Adrenal gland (tissue), 19 donors: ENCODE measurements at places on chromosomes 13 and 19. TPM values are rescaled to one million over a fixed set of nuclear protein-coding genes. Genes with fewer than 3 reads are reported as not detected.
A peak's percentile ranks its signal among the peaks of the same experiment; 100 is the strongest.

GRCh38 chr13:100646030-100646673, 28.4 kb downstream of the TMTC4 start:
- no peak overlapping the region for H3K27ac ChIP-seq
- peak; percentile 31 for DNase-seq
- no peak overlapping the region for H3K4me3 ChIP-seq

DNA sequence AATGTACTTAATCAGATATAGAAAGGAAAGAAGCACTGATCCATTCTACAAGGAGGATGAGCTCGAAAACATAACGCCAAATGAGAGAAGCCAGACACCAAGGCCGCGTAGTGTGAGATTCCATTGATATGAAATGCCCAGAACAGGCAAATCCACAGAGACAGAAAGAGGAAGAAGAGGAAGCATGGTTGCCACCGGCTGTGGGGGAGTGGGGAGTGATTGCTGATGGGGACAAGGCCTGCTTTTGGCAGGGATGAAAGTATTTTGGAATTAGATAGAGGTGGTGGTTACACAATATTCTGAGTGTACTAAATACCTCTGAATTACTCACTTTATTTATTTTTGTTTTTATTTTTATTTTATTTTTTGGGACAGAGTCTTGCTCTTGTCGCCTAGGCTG, 50.2 kb upstream of the KLF2 start:
- H3K4me3 ChIP-seq = no peak overlapping the region
- DNase-seq = no peak
- H3K36me3 ChIP-seq = no peaks in the 10 kb centered on the region

- no peak overlapping the region for H3K27ac ChIP-seq
- H3K4me3 ChIP-seq = no peak overlapping the region
- H3K27me3 ChIP-seq = no peaks in the 10 kb centered on the region
- H3K4me1 ChIP-seq = no peaks in the 10 kb centered on the region
- no peak for DNase-seq
- no peaks in the 10 kb centered on the region for H3K36me3 ChIP-seq
Observed at GRCh38 chr19:8108560-8109445, 40.6 kb downstream of the FBN3 start.

DNA sequence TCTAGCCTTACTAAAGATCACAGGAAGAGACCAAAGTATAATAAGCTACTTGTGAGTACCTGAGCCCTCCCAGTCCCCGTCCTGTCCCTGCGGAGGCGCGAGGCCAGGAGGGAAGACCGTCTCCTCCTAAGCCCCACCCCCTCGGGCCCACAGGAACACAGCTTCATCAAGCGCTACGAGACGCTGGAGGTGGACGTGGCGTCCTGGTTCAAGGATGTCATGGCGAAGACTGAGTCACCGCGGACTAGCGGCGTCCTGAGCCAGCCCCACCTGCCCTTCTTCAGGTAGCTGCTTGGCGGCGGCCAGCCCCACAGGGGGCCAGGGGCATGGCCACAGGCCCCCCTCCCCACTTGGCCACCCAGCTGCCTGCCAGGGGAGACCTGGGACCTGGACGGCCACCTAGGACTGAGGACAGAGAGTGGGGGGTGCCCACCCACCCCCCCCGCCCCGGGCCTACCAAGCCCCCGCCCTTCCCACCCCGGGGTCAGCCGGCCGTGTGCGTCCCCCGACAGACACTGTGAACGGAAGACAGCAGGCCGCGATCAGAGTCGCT, 2.4 kb upstream of the TGFBR3L start:
- H3K4me1 ChIP-seq = peaks cover 7% of the 10 kb centered on the region
- no peak overlapping the region for H3K4me3 ChIP-seq
- no peak for DNase-seq

DNA sequence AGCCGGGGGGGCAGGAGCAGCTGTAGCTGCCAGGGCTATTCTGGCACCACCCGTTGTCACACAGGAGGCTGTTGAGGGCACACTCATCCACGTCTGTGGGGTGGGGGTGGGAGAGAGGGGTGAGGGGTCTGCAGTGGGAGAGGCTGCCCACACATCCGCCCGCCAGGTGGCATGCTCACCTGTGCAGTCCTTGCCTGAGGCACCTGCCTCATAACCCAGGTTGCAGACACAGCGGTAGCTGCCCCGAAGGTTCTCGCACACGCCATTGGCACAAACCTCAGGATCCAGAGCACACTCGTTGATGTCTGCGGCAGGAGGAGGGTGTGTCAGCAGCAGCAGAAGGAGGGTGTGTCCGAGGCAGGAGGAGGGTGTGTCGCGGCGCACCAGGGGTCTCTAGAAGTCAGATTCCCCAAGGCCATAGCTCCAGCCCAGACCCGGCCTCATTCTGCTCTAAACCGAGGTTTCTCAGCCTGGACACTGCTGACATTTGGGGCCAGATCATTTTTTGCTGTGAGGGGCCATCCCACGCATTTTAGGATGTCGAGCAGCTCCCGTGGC, 20.3 kb downstream of the FBN3 start:
- H3K36me3 ChIP-seq = no peaks in the 10 kb centered on the region
- H3K27ac ChIP-seq = no peak overlapping the region

DNA sequence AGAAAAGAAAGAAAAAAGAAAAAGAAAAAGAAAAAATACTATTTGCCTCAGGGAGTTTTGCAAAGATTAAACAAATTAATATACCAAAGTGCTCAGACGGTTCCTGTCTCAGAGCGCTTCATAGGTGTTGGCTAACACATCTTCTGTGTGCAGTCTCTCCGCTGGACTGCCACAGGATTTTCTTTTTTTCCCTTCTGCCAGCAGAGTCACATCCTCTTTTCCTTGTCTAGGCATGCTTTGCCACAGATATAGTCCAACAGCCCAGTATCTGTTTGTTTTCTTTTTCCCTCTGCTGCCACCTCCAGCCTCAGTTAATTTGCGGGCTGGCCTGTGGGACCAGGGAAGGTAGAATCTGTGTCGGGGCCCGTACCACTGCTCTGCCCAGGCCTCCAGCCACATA, 3.4 kb upstream of the URAD start:
- peaks cover 5% of the 10 kb centered on the region for H3K27me3 ChIP-seq
- no peaks in the 10 kb centered on the region for H3K36me3 ChIP-seq
- no peaks in the 10 kb centered on the region for H3K4me1 ChIP-seq
- H3K4me3 ChIP-seq = no peak overlapping the region

- H3K4me1 ChIP-seq = peaks cover 8% of the 10 kb centered on the region
- DNase-seq = no peak
- no peak overlapping the region for H3K27ac ChIP-seq
- H3K4me3 ChIP-seq = no peak overlapping the region
- no peaks in the 10 kb centered on the region for H3K36me3 ChIP-seq
Observed at GRCh38 chr13:34862311-34862710, 79.8 kb upstream of the NBEA start.

DNA sequence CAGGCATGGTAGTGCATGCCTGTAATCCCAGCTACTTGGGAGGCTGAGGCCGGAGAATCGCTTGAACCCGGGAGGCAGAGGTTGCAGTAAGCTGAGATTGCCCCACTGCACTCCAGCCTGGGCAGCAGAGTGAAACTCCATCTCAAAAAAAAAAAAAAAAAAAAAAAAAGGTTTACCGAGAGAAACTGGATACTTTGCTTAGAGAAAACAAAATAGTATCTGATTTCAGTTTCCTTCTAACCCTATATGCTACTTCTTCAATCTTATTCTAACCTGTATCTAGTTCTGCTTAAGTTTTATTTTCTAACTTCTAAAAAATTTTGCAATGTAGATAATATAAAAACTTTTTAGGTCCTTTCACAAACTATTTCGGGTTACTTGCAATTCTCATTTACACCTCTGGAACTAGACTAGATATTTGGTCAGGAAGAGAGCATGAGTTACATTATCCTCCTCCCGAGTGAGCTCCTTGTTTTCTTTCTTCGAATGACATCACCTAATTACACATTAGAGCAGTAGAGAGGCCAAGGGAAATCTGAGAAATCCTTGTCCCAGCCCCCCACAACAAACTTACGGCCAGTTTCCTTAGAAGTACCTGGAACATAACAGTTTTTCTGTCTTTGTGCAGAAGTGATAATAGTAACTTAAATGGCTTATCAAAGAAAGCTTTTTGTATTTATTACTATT, 128.9 kb downstream of the B3GLCT start:
- H3K36me3 ChIP-seq = no peaks in the 10 kb centered on the region
- H3K4me1 ChIP-seq = no peaks in the 10 kb centered on the region

C19orf44 gene
- 9.3 TPM for total RNA-seq

DNA sequence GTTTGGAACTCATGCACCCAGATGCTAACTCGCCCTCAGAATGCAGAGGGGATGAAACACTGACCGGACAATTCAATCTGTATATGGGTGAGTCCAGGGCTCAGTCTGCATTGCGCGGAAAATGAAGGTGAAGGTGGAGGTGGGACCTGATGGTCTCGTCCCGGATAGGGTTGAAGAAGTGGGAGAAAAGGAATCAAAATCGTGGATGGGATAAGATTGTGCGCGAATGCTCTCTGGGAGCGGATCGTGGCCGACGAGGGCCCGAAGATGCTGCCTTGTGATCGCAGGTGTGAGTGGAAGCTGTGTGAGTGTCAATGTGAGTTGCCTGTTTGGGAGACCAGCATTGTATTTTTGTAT, 594 bp upstream of the ZNF850 start:
- H3K27ac ChIP-seq = no peak overlapping the region
- peak overlapping the region; percentile 96 for H3K4me3 ChIP-seq
- DNase-seq = no peak
- H3K4me1 ChIP-seq = no peaks in the 10 kb centered on the region
- no peaks in the 10 kb centered on the region for H3K27me3 ChIP-seq

AMER2 gene
- not detected for total RNA-seq

DNA sequence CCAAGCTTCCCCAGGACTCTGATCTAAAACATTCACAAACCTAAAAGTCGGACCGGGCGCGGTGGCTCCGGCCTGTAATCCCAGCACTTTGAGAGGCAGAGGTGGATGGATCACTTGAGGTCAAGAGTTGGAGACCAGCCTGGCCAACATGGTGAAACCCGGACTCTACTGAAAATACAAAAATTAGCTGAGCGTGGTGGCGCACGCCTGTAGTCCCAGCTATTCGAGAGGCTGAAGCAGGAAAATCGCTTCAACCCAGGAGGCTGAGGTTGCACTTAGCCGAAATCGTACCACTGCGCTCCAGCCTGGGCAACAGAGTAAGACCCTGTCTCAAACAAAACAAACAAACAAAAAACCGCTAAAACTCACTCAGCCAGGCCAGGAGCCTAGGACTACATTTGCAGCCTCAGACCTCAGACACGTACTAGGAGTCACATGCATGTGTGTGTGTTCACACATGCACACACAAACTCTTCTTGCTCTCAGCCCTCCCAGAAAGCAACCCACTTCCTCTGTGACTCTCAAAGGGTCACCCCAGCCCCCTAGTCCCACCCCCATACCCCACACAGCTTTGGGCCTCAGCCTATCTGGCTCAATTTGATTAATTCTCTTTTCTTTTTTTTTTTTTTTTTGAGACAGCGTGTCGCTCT, 704 bp upstream of the NOTCH3 start:
- no peak overlapping the region for H3K4me3 ChIP-seq
- no peak overlapping the region for H3K27ac ChIP-seq
- peaks cover 24% of the 10 kb centered on the region for H3K27me3 ChIP-seq

GRCh38 chr13:61078976-61079770, 336.5 kb downstream of the PCDH20 start:
- no peak overlapping the region for H3K27ac ChIP-seq
- DNase-seq = no peak
- no peaks in the 10 kb centered on the region for H3K36me3 ChIP-seq
- no peak overlapping the region for H3K4me3 ChIP-seq

GRCh38 chr13:112708560-112709240, 18.9 kb downstream of the ATP11A start:
- H3K4me1 ChIP-seq = peaks cover 22% of the 10 kb centered on the region
- no peak for DNase-seq
- H3K27ac ChIP-seq = no peak overlapping the region
- no peaks in the 10 kb centered on the region for H3K36me3 ChIP-seq

- no peak for DNase-seq
- H3K4me3 ChIP-seq = no peak overlapping the region
- no peak overlapping the region for H3K27ac ChIP-seq
- peaks cover 3% of the 10 kb centered on the region for H3K27me3 ChIP-seq
Observed at GRCh38 chr13:75904012-75904411, 267.9 kb downstream of the LMO7 start.

GRCh38 chr19:32269831-32270230, 75.6 kb upstream of the ZNF507 start:
- no peak overlapping the region for H3K27ac ChIP-seq
- no peaks in the 10 kb centered on the region for H3K4me1 ChIP-seq
- no peaks in the 10 kb centered on the region for H3K36me3 ChIP-seq
- peaks cover 6% of the 10 kb centered on the region for H3K27me3 ChIP-seq
- no peak for DNase-seq
- H3K4me3 ChIP-seq = no peak overlapping the region

GRCh38 chr13:33541962-33542308, 256.4 kb upstream of the STARD13 start:
- DNase-seq = no peak
- H3K27ac ChIP-seq = peak overlapping the region; percentile 96
- peaks cover 20% of the 10 kb centered on the region for H3K4me1 ChIP-seq

GRCh38 chr19:2743099-2743498, 3.3 kb upstream of the SLC39A3 start:
- no peak overlapping the region for H3K27ac ChIP-seq
- H3K27me3 ChIP-seq = no peaks in the 10 kb centered on the region
- H3K4me3 ChIP-seq = no peak overlapping the region
- no peak for DNase-seq
